ENCODE measurements at places on chromosomes 7 and 10.

GRCh38 chr7:91872069-91872468 lies 8.4 kb downstream of the MTERF1 start:
- DNase-seq = no peak

DNA sequence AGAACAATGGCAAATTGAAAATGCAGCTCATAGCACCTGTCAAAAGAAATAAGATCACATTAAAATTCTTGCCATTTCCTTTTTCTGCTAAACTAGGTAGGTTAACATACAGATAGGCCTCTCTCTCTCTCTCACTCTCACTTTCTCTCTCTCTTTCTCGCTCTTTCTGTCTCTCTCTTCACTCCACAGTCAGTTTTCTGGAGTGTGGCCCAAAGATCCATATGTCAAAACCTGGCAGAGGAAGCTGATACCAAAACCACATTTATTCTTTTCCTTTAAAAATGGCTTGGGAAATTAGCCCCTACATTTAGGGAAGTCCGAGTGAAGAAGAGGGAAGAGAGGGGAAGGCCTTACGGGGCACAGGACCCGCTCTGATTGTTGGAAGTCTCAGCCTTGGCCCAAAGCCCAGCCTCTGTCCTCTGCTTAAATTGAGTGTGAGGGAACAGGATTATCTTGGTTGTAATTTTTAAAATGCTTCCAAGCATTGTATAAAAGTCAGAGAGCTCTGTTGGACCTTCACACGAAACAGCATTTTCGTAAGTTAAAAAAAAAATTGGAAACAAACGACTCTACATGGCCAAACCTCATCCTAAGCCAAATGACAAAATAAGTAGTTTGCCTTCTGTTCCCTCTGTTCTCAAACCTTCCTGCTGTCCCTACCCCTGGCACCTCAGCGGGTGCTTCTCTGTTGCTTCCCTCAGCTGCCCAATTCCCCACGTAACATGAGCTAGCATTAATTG lies 83.2 kb downstream of the FRMD4A start:
- no peak for DNase-seq

GRCh38 chr7:41047789-41048191 lies 655.1 kb downstream of the INHBA start:
- DNase-seq = peak; percentile 66

- DNase-seq = peak; percentile 32
Observed at GRCh38 chr10:130021383-130021950, 57.4 kb upstream of the EBF3 start.

GRCh38 chr7:95609277-95609971 lies 13.1 kb upstream of the PDK4 start:
- DNase-seq = peak; percentile 36

DNA sequence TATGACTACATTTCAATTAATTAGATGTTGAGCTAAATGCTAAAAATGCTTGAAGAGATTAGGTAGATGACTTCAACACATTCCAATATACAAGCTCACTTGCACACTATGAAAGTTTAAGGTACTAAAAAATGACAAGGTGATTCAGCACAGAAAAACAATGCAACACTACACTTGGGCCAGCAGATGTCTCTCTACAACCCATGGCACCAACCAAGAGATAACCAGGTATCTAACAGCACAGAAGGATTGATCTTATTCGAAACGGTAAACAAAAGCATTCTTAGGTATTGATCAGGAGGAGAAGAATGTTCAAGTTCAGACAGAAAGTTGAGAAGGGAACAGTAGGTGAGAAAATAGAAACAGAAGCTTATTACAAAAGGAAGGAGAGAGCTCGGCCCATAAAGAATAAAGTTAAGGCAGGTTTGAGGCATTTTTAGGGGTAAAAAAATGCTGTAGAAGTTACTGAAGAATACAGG lies 248.2 kb upstream of the KLF14 start:
- DNase-seq = no peak

- DNase-seq = no peak
Observed at GRCh38 chr7:1882451-1882850, 212.4 kb downstream of the ELFN1 start.

GRCh38 chr10:43683451-43684291 lies 35.0 kb upstream of the ZNF32 start:
- DNase-seq = peak; percentile 29

DNA sequence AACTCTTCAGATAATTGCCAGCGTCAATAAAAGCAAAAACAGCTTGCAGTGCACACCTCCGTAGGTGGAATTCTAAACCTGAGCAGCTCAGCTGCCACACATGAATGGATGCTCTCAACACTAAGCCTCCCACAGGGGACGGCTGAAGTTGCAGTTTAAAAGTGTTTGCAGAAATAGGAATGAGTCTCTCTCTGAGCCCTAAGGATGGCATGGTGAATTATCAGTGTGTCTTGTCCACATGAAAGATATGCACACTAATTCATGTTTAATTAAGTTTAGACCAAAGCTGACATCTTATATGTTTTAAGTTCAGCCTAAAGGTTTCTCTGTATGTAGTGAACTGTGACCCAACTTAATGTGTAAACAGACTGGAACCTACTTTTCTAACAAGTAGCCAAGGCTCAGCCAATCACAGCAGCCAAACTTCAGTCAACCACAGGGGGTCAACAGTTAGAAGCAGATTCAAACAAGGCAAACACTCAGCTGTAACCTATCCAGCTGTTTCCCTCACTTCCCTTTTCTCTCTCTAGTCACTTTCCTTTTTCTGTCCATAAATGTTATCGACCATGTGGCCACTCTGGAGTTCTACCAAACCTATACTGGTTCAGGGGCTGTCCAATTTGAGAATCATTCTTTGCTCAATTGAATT lies 38.1 kb downstream of the CTTNBP2 start:
- no peak for DNase-seq

- DNase-seq = peak; percentile 37
Observed at GRCh38 chr7:35036361-35037171, 719 bp downstream of the DPY19L1 start.

DNA sequence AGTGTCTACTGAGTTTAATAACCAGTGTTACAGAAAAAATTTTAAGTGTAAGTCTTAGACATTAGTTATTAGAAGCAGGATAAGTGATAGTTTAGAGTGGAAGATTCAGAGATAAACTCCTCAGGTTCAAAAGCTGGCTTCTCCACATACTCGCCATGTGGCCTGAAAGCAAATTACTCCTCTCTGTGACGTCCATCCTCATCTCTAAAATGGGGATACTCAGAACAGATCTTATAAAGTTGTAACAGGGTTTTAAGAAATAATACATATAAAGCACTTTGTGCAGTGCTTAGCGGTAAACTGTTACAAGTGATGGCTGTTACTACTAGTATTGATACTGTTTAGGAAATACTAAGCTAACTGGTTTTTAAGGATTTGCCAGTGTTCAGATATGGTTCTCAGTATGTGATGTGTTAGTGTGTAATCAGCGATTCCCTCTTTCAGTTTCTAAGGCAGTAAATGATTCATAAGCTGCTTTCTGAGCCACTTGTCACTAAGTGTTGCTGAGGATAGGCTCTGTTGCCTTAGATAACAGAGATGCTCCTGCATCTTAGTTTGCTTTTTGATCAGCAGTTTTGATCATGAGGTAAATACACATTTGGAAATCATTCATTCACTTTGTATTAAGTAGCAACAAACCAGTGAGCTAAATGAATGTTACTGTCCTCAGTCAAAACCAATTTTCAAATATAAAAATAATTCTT lies 58.7 kb downstream of the CYP51A1 start:
- no peak for DNase-seq

GRCh38 chr10:101087965-101088364 lies 26.2 kb downstream of the KAZALD1 start:
- no peak for DNase-seq

GRCh38 chr10:17214526-17214925 lies 13.1 kb upstream of the TRDMT1 start:
- DNase-seq = peak; percentile 47

GRCh38 chr10:8513155-8514147 lies 459.0 kb downstream of the GATA3 start:
- no peak for DNase-seq

DNA sequence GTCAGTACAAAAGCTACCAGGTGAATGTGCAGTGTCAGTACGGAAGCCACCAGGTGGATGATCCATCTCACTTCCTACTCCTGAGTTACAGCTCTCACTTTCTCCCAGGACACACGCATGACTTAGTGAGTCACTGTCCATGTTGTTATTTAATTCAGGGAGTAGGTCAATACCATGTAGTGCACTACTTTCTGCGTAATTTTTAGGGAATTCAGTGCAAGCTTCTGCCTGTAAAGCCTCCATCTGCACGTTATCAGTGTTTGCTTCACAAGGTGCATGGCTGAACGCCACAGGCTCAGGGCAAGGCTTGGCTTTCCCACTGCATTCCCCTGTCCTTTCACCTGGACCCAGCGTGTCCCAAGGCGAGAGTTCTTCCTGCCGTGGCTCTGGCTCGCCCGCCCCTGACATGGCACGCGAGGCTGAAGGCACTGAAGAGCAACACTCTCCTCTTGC lies 59.5 kb downstream of the LARP4B start:
- DNase-seq = no peak

- DNase-seq = no peak
Observed at GRCh38 chr10:89235073-89235798, 16.3 kb downstream of the LIPA start.

- DNase-seq = no peak
Observed at GRCh38 chr7:29158795-29159423, 12.6 kb upstream of the CPVL start.

- no peak for DNase-seq
Observed at GRCh38 chr7:34425631-34426384, 232.2 kb upstream of the NPSR1 start.

DNA sequence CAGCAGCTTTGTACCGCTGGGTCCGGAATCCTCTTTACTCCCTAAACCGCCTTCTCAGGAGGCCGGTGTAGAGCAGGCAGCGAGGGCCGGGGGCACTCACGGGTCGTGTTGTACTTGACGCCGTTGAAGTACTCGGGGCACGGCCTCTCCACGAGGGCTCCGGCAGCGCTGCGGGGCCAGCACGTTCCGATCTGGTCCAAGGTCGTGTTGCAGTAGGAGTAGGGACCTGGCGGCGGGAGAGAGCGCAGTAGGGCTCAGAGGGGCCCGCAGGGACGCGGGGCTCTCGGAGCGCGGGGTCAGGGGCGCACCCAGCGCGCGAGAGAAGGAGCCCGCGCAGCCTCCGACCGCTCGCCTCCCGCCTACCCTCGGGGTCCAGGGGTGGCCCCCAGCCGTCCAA lies 443 bp downstream of the CRHR2 start:
- DNase-seq = no peak

DNA sequence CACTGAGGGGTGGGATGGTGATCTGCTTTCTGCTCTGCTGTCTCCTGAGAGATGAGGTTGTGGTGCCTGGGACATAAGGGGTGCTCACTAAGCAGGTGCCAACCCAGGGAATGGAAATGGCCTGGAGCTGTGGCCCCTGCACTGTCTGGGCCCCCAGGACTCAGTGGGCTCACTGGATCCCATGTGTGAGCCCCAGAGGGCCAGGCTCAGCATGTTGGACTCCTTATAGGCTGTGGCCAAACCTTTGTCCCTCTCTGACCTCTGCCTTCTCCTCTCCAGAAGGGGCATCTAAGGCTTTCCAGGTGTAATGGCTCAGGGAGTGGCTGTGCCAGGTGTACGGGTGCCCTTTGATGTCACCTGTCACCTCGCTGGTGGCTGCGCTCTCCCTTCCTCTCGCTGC lies 56.4 kb downstream of the NEUROG3 start:
- DNase-seq = no peak

DNA sequence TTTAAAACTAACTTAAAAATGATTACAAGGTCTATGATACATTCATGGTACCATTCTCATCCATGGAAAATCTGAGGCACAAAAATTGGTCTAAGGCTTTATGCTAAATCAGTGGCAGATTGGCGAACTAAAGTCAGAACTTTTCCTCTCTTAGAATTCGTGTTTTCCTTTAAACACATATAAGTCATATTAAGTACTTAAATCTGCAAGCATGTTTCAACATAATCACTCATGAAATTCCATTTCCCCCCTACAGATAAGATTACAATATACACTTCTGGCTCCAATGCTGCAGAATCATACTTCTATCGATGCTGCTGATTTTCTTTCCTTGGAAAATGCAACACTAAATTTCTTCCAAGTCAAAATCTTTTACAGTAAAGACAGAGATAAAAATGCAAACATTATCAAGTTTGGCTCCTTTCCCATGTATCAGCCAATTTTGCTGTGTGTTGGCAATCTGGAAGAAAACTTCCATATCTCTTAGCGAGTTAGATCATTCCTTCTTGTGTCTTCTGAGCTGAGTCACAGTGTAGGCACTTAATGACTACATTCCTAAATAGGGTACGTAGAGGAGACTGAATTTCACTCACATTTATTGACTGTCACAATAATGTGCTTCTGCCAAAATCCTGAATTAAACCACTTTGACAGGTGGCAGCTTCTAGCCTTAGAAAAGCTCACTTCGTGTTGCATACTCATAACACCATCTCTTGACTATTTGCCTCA lies 76.4 kb upstream of the LRRC17 start:
- peak; percentile 78 for DNase-seq

DNA sequence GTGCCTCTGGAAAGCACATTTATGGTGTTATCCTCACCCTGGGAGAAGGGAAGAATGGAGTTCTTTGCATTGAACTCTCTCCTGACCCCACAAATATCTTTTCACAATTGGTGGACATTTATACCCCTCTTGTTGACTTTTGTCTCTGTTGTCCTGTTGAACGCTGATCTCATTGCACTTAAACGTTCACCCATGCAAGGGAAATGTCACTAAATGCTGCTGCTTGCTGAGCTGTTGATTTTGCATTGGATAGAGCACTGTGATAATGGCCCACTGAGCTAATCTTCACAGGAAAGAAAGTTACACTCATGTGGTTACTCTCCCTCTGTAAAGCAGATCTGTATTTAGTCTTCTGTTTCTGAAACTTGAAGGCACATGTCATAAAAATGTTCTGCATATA lies 133.4 kb downstream of the FZD1 start:
- DNase-seq = no peak

DNA sequence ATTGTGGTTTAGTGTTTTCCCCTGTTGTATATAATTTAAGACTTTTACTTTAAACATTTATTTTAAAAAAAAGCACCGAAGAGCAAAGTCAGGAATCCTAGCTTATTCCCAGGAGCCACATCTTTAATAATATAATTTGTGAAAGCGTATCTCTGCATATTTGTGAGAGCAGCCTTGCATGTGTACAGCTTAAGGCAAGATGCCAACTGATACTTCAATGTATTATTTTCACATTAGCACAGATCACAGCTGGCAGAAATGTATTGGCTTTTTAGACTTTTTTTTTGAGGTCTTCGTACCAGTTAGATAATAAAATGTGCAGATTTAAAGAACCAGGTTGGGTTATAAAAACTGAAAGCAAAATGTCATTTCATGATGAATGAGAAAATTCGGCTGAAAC lies 845.7 kb upstream of the POT1 start:
- no peak for DNase-seq

GRCh38 chr7:92447345-92448204 lies at the start of gene GATAD1:
TSS of gene GATAD1 (plus strand) at chr7:92447482. CDS start at chr7:92447730, 248 bp downstream.
- peak; percentile 83 for DNase-seq

GRCh38 chr7:138875794-138876193 lies 77.8 kb upstream of the ATP6V0A4 start:
- DNase-seq = peak; percentile 91

DNA sequence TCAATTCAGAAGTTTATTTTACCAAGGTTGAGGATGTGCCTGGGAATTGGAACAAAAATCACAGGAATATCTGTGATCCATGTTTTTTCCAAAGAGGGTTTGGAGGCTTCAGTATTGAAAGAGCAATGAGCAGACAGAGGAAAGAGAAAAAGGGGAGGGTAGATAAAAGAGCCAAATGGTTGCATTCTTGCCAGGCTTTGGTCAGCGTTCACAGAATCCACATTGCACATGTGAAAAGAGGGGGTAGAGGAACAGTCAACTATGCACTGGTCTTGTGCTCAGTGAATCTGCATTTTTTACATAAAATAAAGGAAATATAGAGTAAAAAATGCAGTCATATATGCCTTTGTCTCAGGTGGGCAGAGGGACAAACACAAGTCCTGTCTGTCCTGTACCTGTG lies 20.6 kb upstream of the ERCC6 start:
- no peak for DNase-seq

Measured in brain microvascular endothelial cell (primary cell).